ENCODE measurements at places on chromosomes 1 and 21.
A peak's percentile ranks its signal among the peaks of the same experiment; 100 is the strongest.

DNA sequence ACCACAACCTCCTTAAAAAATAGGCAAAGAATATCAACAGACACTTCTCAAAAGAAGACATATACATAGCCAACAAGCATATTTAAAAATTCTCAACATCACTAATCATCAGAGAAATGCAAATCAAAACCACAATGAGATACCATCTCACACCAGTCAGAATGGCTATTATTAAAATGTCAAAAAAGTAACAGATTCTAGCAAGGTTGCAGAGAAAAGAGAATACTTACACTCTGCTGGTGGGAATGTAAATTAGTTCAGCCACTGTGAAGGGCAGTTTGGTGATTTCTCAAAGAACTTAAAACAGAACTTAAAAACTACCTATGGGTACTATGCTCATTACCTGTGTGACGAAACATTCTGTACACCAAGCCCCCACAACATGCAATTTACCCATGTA, 20.7 kb downstream of the CD1B start:
- no peak for DNase-seq

GRCh38 chr1:244502630-244503029, 41.6 kb downstream of the CATSPERE start:
- DNase-seq, result no peak

DNA sequence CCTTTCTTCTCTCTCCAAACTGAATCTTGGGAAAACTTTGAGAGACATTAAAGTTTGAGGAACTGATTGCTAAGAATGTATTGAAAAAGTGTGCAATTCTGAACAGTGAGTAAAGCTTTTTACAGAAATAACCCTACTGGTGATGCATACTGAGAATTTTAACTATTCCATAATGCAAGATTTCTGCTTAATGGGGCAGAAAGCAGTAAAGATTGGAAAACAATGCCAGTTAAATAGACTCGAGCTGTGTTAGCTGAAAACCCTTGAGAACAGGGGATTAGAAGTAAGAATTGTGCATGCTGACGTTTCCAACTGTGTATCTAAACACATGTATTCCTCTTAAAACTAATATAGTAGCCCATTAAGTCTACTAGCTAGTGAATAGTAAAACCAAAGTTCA, 1500.2 kb upstream of the PRMT6 start:
- DNase-seq, result no peak

GRCh38 chr1:47755101-47755990, 241.8 kb downstream of the TRABD2B start:
- no peak for DNase-seq

- no peak for DNase-seq
Observed at GRCh38 chr1:117531222-117531621, 74.6 kb upstream of the TENT5C start.

- DNase-seq, result no peak
Observed at GRCh38 chr21:39456665-39457064, 4.9 kb downstream of the SH3BGR start.

DNA sequence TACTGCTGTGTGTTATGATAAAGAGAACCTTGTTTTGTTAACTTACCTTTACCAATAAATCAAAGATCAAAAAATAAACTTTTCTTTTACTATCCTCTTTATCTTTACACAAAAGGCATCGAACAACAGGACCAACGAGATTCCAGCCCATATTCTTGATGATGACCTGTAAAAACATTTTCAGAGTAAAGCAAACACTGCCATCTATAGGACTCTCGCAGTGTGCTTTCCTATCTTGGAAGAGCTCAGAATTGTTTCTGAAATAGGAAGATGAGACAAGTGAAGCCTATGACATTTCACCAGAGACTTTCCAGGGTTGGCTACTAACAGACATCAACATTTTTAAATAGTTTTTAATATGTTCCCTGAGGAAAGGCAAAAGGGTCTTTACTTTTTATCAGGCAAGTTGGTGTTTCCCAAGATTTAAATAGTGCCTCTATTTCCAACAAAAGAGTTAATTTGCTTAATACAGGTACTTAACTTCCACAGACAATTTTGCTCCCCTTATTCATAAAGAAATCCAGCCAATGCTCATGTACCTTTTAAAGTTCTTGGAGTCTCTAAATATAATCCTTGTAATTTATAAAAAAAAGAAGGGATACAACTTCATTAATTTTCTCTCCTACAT, 7.3 kb downstream of the GLMN start:
- DNase-seq, result peak; percentile 42

GRCh38 chr1:223662943-223663342, 2.6 kb downstream of the CAPN8 start:
- DNase-seq, result no peak

DNA sequence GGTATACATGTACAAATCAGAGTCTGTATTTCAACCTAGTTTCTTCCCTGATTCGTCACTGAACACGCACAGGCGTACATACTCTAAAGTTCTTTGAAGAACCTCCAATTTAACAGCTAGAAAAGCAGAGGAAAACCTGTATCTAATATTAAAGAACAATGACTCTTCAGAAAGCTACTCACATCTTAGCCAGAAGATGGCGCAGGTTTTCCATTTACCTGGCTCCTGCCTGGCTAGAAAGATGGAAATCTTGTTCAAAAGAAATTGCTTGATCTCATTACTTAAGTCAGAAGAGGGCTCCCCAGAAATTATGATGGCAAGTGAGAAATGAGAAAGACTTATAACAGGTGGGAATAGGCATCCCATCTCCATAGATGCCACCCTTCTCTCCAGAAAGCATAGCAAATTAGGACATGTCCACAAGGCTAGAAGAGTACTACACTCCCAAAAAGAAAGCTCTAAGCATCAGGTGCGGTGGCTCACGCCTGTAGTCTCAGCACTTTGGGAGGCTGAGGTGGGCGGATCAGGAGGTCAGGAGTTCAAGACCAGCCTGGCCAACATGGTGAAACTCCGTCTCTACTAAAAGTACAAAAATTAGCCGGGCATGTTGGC, 19.0 kb upstream of the L1TD1 start:
- no peak for DNase-seq

- DNase-seq, result no peak
Observed at GRCh38 chr21:36710729-36711048, 11.8 kb downstream of the SIM2 start.

GRCh38 chr21:25396135-25396711, 211.1 kb downstream of the MRPL39 start:
- no peak for DNase-seq

- no peak for DNase-seq
Observed at GRCh38 chr1:55362558-55362957, 147.4 kb upstream of the USP24 start.

DNA sequence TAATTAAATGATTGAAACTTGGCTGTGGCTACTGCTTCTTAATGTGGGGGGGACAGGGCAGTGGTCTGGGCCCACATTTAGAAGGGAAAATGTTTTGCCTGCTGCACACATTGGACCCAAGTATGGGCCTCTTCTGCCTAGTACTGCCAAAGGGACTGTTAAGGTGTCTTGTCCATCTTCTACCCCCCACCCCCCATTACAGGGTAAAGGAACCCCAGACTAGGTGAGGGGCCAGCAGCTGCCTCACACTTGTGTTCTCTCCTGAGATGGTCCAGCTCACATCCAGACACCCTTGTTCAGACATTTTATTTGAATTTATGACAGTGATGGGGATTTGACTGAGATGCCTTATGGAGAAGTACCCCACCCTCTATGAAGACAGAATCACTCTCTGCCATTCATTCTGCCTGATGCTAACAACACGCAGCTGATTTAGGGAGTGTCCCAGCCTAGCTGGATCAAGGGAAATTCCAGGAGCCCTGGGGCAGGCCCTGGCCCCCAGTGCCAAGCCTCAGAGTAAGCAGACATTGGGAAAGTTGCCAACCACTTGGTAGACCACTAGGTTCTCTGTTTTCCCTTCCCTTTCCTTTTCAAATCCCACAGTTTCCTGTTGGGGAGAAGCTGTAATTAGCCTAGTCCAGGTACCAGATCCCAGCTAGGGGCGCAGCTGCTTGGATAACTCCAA, 42.1 kb downstream of the YARS1 start:
- DNase-seq, result peak; percentile 84

DNA sequence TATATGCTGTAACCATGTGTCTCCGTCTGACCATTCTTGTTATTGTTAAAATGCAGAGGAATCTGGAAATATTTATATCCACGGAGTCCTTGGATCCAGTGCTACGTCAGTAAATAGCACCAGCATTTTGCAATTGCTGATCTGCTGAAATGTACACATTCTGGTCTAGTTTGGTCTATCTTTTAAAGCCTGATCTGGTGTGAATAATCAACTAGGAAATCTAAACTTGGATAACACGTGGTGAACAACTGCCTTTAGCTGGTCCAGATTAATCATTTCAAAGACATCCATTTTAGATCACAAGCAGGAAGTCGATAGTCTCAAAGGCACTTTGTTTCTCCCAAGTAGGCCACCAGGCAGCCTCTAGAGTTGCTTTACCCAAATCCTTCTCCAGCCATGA, 32.6 kb downstream of the PDPN start:
- DNase-seq, result no peak

- no peak for DNase-seq
Observed at GRCh38 chr1:10299151-10299550, 88.8 kb downstream of the KIF1B start.

DNA sequence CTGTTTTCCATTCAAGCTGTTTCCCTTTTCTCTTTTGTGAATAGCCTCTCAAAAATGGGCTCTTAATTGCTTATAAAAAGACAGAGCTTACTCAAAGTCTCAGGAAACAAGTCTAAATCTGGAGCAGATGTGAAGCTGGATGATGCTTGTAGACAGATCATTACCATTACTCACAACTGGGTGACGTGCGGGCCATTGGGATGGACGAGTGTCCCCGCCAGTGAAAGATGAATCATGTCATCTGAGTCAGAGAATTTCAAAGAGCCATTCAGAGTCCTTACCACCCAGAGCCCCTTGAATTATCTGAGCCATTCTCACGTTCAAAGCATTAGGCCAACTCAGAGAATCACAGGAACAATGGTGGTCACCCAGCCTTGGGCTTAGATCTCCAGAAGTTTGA, 134.6 kb downstream of the HUNK start:
- peak; percentile 91 for DNase-seq

DNA sequence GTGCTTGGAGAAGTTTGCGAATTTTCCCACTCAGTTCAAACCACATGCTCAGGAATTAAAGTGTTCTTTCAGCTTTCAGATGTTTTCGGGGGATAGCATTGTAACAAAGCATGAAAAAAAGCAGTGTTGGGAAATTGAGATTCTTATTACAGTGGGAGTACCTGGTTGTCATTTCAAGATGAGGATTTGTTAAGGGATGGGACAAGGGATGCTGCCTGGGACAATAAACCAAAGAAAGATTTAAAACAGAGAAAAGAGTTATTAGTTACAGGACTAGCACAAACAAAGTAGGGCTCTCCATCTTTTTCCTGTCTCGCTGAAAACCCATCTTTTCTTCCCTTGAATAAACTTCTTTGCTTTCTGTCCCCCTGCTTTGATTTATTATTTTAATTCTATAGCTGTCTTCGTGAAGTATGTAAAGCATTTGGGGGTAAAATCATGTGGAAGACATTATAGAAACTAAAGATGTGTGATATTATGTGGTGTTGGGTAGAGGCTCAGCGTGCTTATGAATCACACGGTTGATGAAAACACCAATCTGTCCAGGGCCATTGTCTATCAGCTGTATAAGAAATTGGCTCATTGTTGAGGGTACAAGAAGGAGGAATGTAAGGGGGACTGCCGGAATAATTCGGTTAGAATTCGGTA, 277.6 kb downstream of the KIF26B start:
- DNase-seq, result no peak

All from SJSA1 (cell line).